Fibroblast of skin of right quadriceps (primary cell): ENCODE measurements at places on chromosomes 11 and 22.

DNA sequence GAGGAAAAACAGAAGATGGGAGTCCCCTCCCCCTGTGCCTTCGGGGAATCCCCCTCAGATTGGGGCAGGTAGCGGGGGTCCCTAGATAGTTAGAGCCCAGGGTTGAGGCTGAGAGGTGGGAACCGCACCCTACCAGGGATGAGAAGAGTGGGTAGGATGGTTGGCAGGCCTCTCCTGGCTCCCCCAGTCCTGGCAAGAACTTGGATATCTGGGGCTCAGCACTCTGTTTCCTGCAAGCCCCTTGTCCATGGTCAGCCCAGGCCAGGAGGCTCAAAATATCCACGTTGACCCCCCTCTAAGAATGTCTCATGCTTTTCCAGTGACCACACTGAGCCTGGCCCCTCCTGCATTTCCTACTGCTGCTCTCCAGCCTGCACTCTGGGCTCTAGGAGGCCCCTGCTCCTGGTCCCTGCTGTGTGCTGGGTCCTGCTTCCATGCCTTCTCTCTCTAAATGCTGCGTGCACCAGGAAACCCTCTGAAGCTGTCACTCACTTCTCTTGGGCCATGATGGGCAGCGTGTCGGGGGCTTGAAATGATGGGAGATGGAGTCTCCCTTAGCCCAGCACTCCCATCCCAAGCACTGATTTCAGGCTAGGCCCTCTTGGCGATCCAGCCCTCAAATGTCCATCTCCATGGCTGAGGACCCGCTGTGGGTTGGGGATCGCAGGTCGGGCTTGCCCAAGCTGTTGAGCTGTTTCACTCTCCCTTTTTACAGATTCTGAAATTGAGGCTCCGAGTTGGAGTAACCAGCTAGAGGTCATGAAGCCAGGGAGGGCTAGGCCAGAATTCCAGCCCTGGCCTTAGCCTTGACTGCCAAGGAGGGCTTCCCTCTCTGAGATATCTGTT lies 2.0 kb downstream of the MAP3K11 start:
- no peak for DNase-seq

DNA sequence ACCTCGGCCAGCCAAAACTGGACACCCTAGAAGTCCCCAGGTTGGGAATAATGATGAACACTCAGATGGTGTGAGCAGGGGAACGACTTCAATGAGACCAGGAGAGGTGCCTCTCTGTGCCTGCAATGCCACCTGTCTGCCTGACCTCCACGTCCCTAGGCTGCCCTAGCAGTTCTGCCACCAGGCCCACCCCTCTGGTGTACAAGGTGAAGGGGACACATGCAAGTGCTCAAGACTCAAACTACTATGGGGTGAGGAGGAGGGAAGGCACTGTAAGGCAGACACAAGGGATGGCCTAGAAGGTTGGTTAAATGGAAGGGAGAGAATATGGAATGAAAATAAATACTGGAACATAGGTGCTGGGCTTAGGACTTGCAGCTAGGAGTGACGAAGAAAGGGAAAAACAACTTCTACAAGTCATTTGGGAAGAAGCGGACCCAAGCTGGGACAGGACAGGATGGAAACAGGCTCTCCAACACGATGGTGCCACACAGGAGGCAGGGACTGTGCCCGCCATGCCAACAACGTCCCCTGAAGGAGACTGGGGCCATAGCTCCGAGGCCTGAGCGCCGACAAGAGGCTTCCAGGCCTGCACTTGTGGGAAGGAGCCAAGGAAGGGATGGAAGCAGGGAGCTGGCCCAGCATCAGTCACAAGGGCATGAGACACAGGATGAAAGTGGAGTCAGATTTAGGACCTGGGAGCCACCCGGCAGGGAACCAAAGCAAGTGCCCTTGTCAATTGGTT lies 18.5 kb downstream of the SERPIND1 start:
- DNase-seq = no peak

GRCh38 chr22:37918580-37919270 lies 12.6 kb downstream of the MICALL1 start:
- DNase-seq = no peak

DNA sequence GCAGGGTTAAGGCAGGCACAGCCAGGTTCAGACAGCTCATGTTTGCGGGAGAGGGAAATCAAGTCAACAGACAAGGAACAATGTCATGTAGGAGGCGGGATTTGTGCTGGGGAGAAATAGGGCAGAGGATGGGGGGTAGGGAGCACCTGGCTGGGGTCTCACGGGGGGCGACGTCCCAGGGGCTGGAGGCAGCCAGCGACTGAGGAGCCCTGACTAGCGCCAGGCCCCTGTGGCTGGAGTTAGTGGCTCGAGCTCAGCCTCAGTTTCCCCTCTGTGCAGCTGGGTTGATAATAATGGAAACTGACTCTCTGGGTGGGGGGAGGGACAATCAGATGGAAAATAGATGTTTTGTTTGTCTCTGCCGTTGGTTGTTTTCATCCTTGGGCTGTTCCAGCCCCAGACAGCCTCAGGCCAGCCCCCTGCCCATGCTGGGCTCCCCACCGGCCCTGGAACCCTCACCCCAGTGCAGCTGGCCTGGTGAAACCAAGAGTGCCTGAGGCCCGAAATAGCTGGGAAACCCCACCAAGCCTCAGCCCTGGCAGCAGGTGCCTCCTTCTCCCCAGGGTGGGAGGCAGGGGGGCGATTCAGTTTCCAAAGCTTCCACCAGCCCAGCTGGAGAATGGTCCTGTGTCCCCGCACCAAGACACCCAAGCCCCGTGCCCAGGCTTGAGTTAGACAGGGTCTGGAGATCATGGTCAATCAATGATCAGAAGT lies 44.1 kb downstream of the IGLL5 start:
- no peak for DNase-seq

DNA sequence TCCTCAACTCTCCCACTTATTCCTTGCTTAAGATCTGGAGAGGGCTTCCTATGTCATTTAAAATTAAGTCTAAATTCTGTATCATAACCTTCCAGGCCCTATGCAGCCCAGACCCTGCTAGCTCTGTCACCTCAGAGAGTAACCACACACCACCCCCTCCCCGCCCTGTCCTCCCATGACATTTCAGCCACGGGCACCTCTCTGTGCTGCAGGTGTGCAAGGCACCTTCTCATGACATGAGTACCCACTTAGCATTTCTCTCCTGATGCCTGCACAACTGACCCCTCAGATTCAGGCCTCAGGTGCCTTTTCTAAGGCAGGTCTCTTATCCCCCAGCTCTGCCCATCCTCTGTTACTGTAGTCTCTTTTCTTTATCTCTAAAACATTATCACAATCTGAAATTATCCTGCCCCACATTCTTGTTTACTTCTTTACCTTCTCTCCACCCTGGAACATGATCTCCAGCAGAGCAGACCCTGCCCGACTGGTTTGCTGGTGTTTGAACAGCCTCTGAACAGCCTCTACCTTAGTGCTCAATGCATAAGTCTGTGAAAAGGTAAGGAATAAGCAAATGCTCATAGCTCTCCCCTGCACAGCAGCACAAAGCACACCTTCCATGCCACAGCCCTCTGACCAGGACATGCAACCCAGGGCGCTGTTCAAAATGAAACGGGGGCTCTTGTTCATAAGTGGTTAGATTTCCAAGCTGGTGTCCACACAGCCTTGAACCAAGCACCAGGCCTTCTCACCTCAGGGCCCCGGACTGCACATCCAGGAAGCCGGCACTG lies 196.1 kb upstream of the B3GAT1 start:
- DNase-seq = no peak
